Nephron progenitor cell (in vitro differentiated cells): ENCODE measurements at places on chromosomes 4 and X.

DNA sequence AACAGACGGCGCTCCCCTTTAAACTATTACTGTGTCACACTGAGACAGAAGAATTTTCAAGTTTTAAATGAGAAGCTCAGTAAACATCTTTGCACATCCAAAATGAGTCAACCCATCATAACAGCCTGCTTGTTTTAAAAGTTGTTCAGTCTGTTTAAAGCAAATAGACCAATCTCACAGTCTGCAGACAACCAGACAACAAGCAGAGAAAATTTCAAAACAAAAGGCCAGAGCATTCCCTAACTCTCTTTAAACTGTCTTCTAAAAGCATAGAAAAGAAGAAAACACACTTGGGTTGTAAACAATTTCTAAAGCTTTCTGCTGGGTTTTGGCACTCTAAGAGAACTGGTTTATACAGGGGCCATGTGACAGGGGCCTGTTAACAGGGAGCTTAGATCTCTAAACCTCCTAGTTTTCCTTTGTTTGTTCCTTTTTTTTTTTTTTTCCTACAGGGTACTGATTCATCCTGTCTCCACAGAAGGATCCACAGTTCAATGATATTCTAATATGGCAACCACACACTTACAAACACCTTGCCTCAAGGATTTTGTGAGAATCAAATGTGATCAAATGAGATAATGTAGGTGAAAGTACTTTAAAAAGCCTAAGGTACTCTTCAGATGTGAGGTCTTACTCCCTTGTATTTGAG, 100.8 kb upstream of the MAML3 start:
- H3K4me3 ChIP-seq, result no peak overlapping the region
- no peaks in the 10 kb centered on the region for H3K36me3 ChIP-seq

- peak overlapping the region; percentile 86 for H3K27ac ChIP-seq
- H3K36me3 ChIP-seq, result no peaks in the 10 kb centered on the region
- H3K4me1 ChIP-seq, result peaks cover 63% of the 10 kb centered on the region
- peaks cover 3% of the 10 kb centered on the region for H3K27me3 ChIP-seq
- peak overlapping the region; percentile 17 for H3K4me3 ChIP-seq
These were observed 9.3 kb downstream of the C4orf54 start for GRCh38 chr4:99648321-99648720.

GRCh38 chrX:39513836-39514235, 583.9 kb downstream of the BCOR start:
- no peak overlapping the region for H3K27ac ChIP-seq
- H3K4me3 ChIP-seq, result no peak overlapping the region
- H3K4me1 ChIP-seq, result peaks cover 34% of the 10 kb centered on the region
- no peaks in the 10 kb centered on the region for H3K36me3 ChIP-seq
- DNase-seq, result no peak

DNA sequence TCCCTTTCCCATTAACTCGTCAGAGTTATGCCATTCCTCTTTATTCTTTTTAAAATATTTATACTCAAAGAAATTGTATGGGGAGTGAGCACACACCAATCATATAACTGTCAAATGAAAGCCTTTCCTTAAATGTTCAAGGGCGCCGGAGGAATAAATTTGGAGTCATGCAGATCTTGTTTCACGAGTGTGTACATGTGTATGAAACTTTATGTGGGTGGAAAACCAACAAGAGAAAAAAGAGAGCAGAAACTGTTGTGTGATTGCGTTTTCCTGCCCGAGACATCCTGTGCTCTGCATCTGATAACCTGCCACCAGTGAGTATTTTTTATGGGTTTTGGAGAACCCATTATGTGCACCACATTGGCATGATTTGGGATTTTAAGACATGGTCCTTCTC, 88.3 kb downstream of the FHDC1 start:
- H3K4me1 ChIP-seq, result peaks cover 18% of the 10 kb centered on the region
- peaks cover 5% of the 10 kb centered on the region for H3K36me3 ChIP-seq
- H3K27ac ChIP-seq, result no peak overlapping the region
- no peak overlapping the region for H3K4me3 ChIP-seq

DNA sequence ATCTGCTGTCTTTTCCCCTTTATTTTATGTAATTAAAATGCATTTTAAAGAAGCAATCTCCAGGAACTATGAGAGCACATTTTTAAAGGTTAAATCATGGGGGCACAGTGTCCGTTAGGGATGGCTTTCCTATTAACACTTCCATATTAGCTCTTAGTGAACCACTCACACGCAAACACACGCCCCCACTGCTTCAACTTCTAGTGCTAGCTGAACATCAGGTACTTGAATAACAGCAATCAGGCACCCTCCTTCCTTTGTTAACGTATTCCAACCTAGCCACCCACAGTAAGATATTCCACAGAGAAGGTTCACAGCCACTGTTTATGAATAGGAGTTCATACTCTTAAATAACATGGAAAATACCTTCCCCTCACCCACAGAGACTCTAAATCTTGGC, 9.3 kb downstream of the TMEM255A start:
- no peak overlapping the region for H3K4me3 ChIP-seq
- peaks cover 40% of the 10 kb centered on the region for H3K27me3 ChIP-seq
- DNase-seq, result no peak
- no peaks in the 10 kb centered on the region for H3K36me3 ChIP-seq
